ENCODE measurements at places on chromosomes 11 and 22.
A peak's percentile ranks its signal among the peaks of the same experiment; 100 is the strongest.

DNA sequence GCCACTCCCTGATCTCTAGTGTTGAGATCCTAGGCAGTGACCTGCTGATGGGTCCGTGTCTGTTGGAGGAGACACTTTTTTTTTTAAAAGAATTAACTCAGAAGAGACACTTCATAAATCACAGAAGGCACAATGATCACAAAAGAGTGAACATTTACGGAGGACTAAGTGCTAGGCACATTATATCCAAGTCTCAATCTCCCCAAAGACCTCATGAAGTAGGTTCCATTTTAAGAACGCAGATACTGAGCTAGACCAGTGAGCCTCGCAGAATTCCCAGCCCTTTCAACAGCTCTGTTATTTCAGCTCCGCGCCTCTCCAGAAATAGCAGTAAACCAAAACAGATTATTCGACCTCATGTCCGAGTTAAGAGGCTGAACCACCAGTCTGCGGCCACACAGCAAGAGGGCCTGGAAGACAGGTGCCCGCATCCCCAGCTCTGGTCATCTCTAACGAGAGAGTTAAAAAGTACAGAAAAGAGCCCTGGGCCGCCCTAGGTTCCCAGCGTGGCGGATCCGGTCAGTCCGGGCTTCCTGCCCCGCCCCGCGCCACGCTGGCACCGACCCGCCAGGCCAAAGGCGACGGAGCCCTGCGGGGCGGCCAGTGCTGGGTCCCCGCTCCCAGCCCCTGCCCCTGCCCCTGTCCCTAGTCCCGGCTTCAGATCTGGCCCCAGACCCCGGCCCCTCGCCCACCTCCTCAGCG is 612 bp downstream of the XBP1 start:
- no peak for DNase-seq

- DNase-seq: peak; percentile 92
Measured at GRCh38 chr11:77820565-77821348, at the start of the genes AAMDC and RSF1. Gene AAMDC, plus strand, starts transcription at chr11:77821144. Its CDS starts 21,353 bp downstream, at chr11:77842497. Gene RSF1, minus strand, starts transcription at chr11:77820722. Its CDS starts 8 bp downstream, at chr11:77820714.

DNA sequence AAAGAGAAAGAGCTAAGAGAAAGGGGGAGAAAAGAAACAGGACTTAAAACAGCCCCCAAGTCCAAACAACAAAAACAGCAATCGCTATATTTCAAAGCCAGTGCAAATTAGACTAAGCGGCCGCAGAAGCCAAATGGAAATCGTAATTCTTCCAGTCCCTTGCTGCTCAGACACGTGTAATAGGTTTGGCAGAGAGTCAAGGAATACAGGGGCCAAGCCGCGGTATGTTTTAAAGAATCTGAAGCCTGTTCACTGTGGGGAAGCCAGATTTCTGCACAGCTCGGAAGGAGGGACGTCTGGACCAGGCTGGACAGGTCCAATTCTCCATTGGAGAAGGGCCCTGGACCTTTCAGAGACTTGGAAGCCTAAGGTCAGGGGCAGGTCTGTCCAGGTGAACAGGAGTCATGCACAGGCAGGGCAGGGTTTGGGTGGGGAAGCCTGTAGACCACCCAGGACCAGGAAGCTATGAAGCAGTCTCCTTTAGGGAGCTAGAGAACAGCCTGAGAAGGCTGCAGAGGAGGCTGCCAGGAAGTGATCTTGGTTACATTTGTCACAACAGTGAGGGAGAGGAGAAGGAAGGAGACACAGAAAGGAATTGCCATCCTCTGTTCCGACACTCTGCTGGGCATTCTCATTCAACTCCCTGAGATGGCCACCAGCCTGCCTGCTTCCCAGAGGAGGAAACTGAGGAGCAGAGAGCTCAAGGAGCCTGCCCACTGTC is 265.5 kb upstream of the ISX start:
- no peak for DNase-seq

- no peak for DNase-seq
Measured at GRCh38 chr22:39480557-39480956, 21.5 kb upstream of the MIEF1 start.

DNA sequence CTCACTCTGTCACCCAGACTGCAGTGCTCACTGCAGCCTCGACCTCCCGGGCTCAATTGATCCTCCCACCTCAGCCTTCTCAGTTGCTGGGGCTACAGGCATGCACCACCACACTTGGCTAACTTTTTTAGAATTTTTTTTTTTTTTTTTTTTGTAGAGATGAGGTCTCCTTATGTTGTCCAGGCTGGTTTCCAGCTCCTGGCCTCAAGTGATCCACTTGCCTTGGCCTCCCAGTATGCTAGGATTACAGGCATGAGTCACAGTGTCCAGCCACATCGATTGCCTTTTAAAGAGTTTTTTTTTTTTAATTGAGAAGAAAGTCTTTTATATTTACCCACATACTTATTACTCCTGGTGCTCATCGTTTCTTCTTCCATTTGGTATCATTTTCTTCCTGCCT is 30.0 kb downstream of the PARVG start:
- no peak for DNase-seq

- no peak for DNase-seq
Measured at GRCh38 chr11:35365961-35366360, 53.4 kb downstream of the SLC1A2 start.

DNA sequence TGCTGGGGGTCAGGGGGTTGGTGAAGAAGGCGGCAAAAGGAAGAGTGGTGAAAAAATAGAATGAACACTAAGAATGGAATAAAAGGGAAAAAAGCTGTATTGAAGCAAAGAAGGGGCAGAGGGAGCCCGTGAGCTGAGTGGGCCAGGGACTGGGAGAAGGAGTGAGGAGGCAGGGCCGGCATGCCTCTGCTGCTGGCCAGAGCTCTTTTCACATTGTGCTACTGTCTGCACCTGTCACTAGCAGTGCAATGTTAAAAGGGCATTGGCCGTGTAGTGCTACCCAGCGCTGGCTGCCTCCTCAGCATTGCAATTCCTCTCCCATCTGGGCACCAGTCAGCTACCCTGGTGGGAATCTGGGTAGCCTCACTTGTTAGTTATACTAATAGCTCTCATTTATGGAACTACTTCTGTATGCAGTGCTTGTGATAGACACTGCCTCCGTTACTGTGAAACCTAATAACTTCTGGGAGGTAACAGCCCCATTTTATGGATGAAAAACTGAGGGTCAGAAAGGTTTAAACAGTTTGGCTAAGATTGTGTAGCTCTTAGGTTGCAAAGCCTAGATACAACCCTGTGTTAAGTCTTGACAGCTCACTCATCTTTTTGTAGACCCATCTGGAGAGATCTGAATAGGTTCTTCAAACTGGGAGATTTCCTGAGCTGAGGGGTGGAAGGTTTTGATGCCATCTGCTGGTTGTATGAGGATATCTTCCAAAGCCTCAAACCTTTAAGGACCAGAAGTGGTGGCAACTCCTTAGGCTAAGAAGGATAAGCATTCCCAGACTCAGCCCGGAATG is 8.5 kb downstream of the YPEL4 start:
- DNase-seq: no peak
